ENCODE measurements at places on chromosomes 16 and 17.

- DNase-seq, result no peak
Measured at GRCh38 chr16:18969855-18970240, 13.9 kb upstream of the TMC7 start.

- DNase-seq, result no peak
Measured at GRCh38 chr17:82126556-82127314, 28.7 kb upstream of the FASN start.

DNA sequence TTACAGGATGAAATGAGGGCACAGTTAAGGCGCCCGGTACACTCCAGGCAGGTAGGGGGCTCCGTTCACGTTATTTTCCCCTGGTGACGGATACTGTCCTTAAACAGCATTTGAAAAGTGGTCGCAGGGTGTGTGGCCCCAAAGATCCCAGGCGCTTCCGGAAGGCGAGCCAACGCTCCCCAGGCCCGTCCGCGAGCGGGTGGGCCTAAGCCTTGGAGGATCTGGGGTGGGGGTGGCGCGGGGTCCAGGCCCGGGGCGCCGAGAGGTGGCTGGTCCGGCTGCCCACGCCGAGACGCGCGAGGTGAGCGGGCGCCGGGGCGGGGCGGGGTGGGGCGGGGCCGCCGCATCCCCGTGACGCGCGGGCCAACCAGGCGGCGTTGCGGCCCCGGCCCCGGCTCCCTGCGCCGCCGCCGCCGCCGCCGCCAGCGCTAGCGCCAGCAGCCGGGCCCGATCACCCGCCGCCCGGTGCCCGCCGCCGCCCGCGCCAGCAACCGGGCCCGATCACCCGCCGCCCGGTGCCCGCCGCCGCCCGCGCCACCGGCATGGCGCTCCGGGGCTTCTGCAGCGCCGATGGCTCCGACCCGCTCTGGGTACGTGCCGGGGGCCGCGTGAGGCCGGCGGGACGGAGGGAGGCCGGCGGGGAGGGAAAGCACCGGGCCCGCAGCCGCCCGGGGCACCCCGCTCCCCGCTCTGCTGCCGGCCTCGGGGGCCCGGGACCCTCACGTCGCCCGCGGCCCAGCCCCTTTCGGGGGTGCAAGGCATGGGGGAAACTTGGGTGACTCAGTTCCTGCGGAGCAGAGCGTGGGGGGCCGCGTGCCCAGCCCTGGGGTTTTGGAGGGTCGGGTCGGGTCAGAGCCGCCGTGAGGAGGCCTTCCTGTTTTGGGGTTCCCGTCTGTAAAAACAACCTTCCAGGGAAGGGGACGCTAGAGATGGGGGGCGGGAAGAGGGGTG lies at the start of gene ABCC1:
TSS of gene ABCC1 (plus strand) at position 407 of the 951 bp plus-strand sequence. CDS start at position 543, 136 bp downstream.
- peak; percentile 32 for DNase-seq

- DNase-seq, result no peak
Measured at GRCh38 chr17:30433514-30433913, 43.7 kb upstream of the GOSR1 start.

- no peak for DNase-seq
Measured at GRCh38 chr17:16425202-16425601, 9.8 kb downstream of the TRPV2 start.

- no peak for DNase-seq
Measured at GRCh38 chr17:27354491-27355081, 60.7 kb downstream of the WSB1 start.

- DNase-seq, result no peak
Measured at GRCh38 chr17:4499431-4500190, 930 bp downstream of the SPNS2 start.

DNA sequence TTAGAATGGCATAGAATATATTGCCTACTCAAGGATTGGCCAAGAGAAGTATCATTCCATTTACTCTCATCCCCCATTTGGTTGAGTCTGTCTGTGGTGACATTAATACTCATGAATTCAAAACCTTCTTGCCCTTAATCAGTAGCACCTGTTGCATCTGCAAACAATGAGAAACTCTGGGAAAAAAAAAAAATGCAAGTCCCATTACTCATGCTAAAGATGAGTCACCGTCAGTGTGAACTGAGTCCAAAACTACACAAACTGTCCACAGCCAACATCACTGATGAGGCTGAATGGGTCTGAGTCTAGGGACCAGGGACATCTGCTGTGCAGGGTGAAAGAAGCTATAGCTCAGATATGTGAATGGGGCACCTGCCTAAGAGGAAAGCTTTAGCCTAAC lies 96.9 kb upstream of the ADAMTS18 start:
- no peak for DNase-seq

GRCh38 chr17:16427020-16427419 lies 11.6 kb downstream of the TRPV2 start:
- no peak for DNase-seq

DNA sequence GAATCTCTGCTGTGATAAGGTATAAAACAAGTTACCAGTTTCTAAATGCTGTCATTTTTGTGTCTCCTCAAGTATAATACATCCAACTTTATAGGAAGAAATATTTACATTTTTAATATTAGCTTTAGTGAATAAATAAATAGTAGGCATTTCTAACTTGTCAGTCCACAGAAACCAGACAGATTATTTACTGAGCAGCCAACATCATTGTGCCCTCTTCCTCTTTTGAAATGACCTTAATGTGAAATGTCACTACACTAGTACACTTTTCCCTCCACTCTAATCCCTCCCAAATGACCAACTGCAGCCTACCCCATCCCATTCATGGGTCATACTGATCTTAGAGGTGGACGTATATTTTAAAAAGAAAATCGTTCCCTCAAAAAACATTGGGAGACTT lies 9.2 kb downstream of the STXBP4 start:
- DNase-seq, result no peak

GRCh38 chr17:61478026-61478789 lies 26.0 kb downstream of the TBX4 start:
- DNase-seq, result no peak

- DNase-seq, result no peak
Measured at GRCh38 chr17:80845069-80845862, 146.4 kb upstream of the CHMP6 start.

- DNase-seq, result no peak
Measured at GRCh38 chr16:70713342-70713741, 27.5 kb upstream of the MTSS2 start.

GRCh38 chr16:70715055-70715858 lies 29.4 kb upstream of the MTSS2 start:
- no peak for DNase-seq

DNA sequence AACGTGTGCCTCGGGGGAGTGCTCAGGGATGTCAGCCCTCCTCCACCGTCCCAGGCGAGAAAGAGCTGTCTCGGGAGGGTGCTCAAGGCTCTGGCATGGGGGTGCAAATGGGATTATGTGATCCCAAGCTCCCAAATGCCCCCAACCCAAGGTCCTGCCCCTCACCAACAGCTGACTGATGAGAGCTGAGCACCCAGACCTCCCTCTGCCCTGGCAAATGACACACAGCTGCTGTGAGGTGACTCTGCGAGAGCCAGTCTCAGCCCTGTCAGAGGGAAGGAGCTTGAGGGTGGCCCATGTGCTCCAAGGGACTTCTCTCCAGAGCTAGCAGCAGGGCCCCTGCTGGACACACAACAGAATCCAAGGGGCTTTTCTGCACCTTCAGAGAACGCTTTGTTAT lies 7.7 kb downstream of the CDH5 start:
- DNase-seq, result no peak

GRCh38 chr17:64615028-64615677 lies 47.0 kb downstream of the SMURF2 start:
- no peak for DNase-seq

DNA sequence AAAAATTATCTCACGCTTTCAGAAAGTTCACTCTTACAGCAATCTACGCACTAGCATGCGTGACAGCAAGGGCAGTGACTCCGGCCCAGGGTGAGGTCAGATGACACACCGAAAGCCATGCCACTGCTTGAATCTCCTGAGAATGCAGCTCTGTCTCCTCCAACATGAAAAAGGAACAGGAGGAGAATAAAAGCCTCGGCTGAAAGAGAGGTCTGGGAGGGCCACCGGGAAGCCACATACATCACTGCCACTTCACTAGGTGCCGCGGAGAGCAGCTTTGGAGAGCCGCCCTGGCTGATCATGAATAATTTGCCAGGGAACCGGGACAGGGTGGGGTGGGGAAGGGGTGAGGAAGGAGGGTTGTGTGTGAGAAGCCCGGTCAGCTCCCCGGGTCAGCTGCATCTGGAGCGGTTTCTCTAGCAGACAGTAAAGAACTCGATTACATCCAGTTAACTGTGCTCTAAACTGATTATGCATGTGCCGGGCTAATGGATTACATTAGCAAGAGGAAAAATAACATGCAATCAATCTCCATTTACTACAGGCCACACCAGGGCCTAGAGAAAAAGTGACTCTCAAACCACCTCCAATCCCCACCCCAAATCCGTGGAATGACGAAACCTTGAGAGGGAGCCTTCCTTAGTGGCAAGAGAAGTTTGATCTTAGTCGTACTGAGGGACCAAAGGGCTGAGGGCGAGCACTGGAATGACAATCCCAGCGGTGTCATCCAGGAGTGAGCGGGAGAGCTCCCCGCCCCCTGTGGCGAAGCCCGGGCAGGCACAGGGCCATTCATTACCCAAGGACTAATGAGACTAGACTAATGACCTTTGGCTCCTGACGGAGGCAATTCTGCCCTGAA lies 100.3 kb downstream of the ZFHX3 start:
- DNase-seq, result no peak

DNA sequence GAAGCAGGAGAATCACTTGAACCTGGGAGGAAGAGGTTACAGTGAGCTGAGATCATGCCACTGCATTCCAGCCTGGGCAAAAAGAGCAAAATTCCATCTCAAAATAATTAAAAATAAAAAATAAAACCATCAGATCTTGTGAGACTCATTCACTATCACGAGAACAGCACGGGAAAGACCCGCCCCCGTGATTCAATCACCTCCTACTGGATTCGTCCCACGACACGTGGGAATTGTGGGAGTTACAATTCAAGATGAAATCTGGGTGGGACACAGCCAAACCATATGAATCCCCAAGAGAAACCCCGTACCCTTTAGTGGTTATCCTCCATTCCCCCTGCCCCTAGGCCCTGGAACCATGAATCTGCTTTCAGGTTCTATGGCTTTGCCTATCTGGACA lies 15.4 kb upstream of the MGAT5B start:
- no peak for DNase-seq
